ENCODE measurements at places on chromosomes 3 and 15.

- peak; percentile 46 for DNase-seq
These were observed 101.8 kb downstream of the NECTIN3 start for GRCh38 chr3:111173328-111173900.

DNA sequence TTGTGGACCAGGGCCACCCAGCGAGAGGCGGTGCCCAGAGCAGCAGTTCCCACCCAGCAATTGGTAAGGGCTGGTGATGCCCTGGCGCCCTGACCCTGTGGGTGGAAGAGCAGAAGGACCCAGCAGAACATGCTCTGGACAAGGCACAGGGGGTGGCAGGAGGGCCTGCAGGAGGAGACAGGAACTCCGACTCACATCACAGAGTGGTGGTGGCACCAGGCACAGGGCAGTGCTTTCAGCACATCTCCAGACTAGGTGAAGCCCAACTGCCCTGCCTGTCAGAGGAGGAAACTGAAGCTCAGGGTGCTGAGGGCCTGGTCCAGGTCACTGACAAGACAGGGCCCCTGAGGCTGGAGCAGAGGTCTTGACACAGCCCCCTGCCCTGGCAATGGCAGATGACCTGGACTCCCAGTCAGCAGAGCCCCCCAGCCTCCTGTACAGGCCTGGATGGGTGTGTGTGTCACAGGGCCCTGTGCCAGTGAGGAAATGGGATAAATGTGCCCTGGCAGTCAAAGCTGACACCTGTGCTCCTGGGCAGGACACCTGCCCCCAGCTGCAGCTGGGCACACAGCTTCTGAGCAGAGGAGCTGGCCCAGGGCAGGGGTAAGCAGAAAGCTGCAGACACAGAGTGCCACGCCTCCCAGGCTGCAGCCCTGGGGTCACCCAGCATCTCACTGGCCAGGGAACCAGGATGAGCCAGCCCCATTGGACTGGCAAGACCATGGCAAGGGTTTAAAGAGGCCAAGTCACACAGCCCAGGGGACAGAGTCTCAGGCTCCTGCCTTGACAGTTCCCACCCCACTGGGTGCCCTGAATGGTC, 11.4 kb downstream of the KLF15 start:
- no peak for DNase-seq

DNA sequence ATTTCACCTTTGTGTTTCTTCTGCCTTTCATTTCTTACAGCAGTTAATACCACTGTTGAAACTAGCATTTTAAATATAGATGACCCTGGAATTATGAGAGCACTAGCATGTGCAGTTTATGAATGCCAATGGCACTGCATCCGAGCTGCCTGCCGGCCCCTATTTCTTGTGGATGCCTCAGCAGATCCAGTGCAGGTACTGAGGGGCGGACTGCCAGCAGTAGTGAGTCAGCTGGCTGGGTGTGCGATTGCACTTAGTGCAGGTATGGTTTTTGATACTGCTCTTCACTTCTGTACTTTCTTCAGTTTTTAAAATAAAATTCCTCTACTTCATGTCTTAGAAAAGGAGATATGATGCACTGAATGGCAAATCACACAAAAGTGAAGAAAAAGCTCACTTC, 453.0 kb downstream of the DIPK2A start:
- no peak for DNase-seq

DNA sequence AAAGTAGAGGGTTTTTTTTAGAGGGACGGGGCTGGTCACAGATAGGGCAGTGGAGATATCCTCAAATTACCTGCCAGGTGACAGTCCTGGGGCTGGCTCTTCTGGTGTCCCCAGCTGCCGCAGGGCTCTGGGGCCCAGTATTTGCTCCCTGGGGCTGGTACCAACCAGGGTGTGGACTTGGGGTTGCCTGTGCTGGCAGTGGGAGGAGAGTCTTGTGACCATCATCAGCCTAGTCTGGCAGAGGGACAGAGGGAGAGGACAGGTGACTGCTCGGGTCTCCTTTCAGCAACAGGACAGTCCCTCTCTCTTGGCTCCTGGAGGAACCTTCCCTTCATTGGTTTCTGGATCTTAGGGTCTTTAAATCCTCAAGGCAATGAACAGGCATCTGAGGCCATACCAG, 7.9 kb upstream of the RPP14 start:
- DNase-seq = no peak

DNA sequence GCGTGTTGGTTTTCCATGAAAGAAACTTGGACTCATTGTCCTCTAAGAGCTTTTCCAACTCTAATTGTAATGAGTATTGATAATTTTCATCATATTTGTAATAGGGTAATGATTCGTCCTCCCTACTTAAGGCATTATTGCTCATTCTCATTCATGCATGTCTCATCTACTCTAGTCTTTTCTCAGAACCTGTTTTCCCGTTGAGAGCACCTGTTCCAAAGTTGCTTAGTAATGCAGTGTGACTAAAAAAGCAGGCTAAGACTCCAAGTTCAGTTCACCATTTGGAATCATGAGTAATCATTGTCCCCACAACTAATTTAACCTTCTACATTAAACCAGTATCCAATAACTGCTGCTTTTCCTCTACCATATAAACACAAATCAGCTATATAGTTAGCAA, 84.0 kb downstream of the FILIP1L start:
- peak; percentile 22 for DNase-seq

GRCh38 chr3:63207066-63207590, 71.0 kb upstream of the SYNPR start:
- DNase-seq = peak; percentile 10

DNA sequence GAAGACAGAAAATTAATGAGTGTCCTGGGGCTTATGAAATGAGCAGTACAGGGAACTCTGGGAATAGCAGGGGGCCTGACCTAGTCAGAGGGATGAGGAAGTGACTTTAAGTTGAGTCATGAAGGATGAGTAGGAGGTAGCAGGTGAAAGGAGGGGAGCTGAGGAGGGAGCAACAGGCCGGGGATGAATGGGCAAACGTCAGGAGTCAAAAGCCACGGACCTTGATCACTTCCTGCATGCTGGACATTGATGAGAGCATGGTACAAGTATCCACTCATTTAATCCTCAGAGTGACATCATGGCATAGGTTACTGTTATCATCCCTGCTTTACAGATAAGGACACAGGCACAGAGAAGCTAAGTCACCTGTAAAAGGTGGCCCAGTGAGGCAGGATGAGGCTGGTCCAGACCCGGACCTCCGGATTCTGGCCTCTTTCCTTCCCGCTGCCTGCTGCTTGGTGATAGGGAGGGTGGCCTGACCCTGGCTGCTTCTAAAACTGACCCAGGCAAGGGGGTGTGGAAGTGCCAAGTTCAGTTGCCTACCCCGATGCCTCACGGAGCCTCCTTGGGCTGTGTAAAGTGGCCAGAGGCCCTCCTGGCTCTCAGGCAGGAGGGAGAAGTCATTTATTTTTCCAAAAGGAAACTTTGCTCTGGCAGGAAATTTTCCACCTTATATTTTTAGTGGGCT, 7.6 kb downstream of the CORO2B start:
- peak; percentile 84 for DNase-seq

GRCh38 chr3:217948-218347, 21.4 kb downstream of the CHL1 start:
- no peak for DNase-seq

GRCh38 chr3:28678086-28678485, 329.5 kb upstream of the AZI2 start:
- DNase-seq = no peak

GRCh38 chr3:169969174-169970095, 2.8 kb downstream of the SEC62 start:
- no peak for DNase-seq

DNA sequence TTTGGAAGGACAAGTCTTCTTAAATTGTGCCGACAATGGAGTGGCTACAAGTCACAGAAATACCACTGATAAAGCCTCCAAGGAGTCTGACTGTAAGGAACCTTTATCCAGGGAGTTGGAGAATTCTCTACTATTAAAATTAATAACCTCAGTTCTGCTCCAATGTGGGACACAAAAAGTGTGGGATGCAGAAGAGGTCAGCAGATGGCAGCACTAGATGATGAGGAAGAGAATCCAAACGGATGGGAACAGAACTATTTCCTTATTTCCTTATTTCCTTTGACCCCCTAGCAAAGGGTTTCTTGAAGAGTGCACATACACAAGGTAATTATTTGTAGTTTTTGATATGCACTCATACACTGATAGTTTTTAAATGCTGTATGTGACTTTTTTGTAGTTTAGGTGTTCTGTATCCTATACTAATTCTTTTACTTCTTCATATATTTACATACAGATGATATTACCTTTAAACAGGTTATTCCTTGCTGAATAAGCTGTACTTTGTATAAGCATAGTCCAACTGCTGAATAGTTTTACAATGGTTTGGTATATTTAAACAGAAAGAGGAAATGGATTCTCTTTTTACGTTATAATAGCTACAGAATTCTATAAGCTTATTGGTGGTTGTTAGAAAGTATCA, 25.6 kb upstream of the NLGN1 start:
- peak; percentile 35 for DNase-seq

DNA sequence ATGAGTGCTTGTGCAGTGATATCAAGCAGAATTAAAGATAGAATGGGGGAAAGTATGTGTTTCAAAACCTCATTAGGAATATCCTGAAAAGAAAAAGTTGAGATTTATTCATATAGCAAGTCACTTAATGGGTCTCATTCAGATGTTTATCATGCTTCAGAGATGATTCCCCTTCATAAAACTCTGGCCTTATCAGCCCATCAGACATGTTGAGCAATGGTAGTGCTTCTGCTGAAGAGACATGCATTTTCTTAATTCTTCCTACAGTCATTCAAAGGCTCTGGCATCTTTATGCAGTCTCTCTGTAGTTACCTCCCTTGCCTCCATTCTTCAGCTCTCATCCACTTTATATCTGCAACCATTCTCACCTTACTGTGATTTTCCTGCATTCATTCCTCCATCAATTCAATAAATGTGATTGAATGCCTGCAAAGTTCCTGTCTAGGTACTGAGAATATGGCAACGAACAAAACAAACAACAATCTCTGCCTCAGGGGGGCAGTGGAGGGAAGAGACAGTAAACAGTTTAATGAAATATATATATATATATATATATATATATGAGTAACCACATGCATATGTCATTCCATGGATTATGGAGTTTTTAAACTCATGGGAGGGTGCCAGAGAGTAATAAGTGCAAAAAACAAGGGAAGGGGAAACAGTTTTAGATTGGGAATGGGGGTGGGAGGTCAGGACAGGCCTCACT, 138.5 kb downstream of the NECTIN3 start:
- peak; percentile 87 for DNase-seq

DNA sequence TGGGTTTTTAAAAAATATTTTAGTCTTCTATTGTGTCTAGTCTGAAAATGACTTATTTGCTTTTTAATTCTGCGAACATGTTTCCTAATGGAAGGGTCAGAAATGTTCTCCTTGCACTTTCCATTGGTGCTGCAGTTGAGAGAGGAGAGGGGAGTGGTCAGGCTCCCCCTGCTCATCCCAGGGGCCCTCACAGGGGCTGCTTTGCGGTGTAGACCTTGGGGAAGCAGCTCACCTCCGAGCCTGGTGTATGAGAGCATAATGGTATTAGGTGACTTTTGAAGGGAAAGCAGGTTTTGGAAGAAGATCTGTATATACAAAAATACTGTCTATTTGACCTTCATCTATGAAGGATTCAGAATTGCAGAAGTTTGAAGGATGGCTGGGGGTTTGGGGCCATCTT, 28.3 kb downstream of the APBA2 start:
- DNase-seq = no peak

GRCh38 chr15:94324117-94324826, 92.9 kb downstream of the MCTP2 start:
- DNase-seq = peak; percentile 59

GRCh38 chr15:63059075-63059474, 16.5 kb downstream of the TPM1 start:
- DNase-seq = no peak
